NCI-H345 (cell line): ENCODE measurements at places on chromosomes 5 and 9.

DNA sequence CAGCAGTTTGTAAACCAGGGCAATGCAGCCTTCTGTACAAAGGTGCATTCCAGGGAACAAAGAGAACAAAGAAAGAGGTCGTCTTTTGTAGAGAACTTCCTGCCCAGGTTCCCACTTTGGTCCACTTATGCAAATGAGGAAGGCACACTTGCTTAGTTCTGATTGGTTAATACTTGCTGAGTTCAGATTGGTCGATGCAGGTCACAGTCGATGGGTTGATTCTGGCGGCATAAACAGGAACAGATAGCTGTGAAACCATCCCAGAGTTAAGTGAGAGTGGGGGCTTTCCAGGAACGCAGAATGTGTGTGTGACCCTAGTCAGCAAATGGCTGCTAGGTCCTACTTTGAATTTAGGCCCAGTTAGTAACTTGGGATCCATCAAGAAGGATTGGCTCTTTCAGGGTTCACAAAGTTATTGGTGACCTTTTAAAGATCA is 1.8 kb upstream of the ADAMTS13 start:
- DNase-seq, result no peak

DNA sequence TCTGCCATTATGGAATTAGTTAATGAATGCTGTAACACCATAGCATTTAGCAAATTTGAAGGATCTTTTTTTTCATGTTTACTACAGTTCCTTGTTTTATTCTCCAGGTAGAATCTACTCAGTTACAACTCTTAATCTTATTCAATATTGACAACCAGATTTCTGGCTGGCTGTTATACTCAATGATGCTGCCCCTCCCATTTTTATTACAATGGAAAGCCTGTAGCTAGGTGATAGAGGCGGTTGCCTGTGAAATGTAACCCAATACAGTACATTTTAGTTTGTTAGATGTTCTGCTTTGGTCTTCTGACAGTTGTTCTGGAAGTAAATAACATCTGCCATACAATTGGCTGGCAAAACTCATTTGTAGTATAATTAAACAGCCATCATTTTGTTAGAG is 294.2 kb downstream of the DMRTA1 start:
- DNase-seq, result no peak

- no peak for DNase-seq
These were observed 30.2 kb downstream of the ITGA2 start for GRCh38 chr5:53019320-53019719.

DNA sequence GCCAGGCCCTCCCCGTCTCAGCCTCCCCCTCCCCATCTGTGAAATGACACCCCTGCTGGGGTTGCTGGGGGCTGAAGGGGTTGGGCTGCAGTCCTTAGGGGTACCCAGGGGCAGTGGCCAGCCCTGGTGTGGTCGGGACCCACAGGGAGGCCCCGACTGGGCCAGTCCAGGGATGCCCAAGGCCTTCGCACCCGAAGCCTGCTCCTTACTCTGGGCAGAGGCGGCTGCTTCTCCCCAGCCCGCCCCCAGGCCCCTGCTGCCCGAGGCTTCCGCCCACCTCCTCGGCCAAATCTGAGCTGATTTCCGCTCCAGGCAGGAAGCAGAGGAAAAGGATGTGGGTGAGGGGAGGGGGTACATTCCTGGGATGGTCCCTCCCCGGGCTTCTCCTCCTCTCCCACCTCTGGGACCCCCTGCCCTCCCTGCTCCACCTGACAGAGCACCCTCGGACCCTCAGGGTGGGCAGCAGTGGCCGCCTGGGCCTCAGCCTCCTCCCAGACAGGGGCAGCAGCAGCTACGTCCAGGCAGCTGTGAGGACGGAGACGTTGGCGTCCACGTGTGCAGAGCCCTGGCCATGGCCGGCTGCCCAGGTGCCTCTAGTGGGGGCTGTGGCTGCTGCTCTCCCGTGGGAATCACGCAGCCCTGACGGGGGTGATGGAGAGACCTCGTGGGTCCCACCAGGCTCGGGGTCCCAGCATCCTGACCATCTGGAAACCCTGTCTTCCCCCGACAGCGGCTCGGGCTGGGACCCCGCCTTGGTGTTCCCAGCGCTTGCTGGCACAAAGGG is 4.2 kb upstream of the NRARP start:
- DNase-seq, result no peak

DNA sequence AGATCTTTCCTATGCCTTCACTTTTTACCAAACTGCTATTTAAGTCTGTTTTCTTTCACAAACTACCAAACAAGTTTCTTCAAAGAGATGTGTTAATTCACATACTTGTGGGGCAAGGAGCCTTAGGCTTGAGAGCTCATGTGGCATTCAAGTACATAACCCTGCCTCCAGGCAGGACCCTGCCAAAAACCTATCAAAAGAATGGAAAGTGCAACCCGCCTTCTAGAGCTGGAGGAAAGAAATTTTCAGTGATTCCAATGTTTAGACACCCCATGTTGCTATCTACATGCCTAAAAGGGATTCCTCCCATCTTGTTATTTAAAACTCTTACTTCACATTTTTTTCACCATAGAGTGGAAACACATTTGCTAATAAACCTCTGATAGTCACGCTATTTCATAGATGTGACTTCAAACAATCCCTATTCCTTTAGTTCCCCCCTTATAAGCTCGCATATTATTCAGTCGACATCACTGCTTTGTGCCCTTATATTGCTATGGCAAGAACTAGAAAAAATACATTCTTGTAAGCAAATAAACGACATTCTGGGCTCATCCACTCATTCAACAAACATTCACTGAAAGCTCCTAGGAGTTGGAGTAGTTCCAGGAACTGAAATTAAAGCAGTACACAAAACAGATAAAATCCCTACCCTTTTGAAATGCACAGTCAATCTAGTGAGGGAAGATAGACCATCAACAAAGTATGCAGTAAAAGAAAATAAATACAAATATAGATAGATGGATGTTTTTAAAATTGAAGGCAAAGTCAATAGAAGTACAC is 518.1 kb downstream of the ELAVL2 start:
- no peak for DNase-seq

GRCh38 chr9:134879664-134880483 is 736 bp upstream of the FCN2 start:
- DNase-seq, result no peak

- DNase-seq, result no peak
These were observed 96.1 kb downstream of the TMEM232 start for GRCh38 chr5:110630350-110630749.

DNA sequence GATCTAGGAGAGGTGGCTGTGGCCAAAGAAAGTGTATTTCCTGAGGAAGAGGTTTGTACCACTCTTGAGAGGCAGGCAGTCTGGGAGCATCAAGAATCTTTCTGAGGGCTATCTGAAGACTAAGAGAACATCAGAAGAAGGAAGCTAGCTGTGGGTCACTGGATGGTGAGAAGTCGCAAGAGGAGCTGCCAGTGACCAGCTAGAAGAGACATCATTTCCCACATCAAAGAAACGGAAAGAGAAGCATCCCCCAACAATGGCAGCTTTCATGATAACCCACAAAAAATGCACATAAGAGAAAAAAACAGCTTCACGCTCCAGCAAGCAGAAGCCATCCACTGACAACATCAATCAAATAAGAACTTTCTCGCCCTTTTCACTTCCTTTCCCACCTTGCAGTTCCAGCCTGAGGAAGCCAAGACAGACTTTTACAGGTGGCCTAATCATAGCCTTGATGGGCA is 25.0 kb upstream of the CEP78 start:
- DNase-seq, result no peak

- DNase-seq, result no peak
These were observed 280.3 kb downstream of the GADD45G start for GRCh38 chr9:89885156-89885555.

- DNase-seq, result no peak
These were observed 39.8 kb downstream of the POLK start for GRCh38 chr5:75551471-75551870.

DNA sequence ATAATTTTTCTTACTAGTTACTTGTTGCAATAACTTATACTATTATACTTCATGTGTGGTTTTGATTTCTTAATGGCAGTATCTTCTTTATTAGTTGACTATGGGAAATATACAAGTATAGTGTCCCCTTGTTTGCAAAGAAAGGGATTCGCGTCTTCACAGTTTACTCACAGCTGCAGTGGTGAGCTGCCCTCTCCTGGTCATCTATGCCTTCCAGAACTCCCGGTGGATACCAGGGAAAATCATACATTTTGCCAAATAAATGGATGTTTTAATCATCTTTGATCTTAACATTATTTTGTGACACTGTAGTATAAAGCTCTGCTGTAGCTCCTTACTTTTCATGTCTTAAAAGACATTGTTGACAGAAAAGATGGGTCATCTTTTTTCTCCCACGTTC is 142.0 kb downstream of the ZCCHC7 start:
- no peak for DNase-seq

DNA sequence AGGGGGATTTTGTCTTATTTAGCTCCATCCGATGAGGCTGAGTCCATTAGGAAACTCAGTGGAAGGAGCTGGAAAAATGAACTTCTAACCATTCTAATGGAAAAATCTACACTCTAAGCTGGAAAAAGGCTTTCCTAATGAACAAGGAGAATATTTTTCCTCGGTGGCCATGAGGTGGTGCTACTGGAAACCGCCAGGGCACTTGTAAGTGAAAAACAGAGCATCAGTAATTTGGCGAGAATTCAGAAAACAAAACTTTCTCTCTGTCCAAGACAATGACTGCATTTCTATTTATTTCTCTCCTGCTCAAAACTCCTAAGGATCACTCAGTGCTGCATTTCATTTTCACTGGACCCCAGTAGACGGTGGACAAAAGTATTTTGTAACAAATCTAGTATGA is 237.6 kb downstream of the TENT4A start:
- DNase-seq, result no peak

DNA sequence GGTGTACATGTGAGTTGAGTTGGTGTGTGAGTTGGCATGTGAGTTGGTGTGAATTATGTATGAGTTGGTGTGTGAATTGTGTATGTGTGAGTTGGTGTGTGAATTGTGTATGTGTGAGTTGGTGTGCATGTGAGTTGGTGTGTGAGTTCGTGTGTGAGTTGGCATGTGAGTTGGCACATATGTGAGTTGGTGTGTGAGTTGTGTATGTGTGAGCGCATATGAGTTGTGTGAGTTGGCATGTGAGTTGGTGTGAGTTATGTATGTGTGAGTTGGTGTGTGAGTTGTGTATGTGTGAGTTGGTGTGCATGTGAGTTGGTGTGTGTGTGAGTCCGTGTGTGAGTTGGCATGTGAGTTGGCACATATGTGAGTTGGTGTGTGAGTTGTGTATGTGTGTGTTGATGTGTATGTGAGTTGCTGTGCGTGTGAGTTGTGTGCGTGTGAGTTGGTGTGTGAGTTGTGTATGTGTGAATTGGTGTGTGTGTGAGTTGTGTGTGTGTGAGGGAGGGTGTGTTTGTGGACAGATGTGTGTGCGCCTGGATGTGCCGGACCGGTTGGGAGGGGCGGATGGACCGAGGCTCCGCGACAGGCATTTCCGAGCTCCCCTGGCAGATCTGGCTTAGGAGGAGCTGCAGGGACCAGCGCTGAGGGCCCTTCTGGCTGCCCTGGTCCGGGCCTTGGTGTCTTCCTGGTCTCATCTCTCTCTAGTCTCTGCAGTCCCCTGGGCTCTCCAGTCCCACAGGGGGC is 162.5 kb upstream of the IER5L start:
- DNase-seq, result no peak

DNA sequence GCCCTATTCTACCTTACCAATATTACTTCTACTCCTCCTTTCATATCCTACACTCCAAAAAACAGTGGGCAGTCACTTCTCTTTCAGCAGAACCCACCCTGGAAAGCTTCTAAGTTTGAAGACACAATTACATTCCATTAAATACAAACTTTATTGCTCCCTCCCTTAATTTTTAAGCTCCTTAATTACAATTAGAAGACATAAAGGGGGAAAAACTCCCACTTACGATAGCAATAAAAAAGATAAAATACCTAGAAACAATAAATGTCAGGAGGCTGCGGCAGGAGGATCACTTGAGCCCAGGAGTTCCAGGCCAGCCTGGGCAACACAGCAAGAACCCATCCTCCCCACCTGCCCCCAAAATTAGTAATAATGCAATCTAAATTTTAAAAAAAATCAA is 9.6 kb downstream of the RNF145 start:
- DNase-seq, result no peak

- DNase-seq, result no peak
These were observed 15.2 kb upstream of the LHX3 start for GRCh38 chr9:136220017-136220729.

DNA sequence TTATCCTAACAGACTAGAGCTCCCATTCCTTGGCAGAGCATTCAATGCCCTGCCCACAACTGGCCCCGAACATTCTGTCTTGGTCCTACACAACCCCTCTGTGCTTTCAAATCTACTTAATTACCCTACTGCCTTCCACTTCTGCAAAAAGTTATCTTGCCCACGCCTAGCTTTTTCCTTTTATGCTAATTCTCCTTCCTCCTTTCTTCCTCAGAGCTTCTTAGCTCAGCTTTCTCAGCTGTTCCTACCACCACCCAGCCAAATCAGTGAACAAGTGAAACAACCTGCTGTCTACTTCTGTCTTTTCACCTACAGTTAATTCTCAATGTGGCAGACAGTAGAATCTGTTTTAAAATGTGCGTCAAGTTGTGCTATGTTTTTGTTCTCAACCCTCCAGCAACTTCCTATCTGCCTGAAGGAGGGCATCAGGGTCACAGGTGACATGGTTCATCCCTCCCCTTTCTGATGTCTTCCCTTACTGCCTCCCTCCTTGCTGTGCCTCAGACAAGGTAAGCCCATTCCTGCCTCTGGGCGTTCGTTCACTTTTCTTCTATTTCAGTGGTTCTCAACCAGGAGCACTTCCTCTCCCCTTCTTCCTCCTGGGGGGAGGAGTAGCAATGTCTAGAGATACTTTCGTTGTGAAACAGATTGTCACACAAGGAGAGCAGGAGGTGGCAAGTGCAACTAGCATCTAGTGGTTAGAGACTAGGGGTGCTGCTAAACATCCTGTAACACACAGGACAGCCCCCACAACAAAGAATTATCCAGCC is 1.3 kb upstream of the REEP5 start:
- DNase-seq, result no peak

GRCh38 chr5:14615365-14615764 is 33.8 kb downstream of the OTULINL start:
- DNase-seq, result no peak

- DNase-seq, result peak; percentile 77
These were observed 91.1 kb downstream of the ZNF608 start for GRCh38 chr5:124655251-124655917.

- DNase-seq, result no peak
These were observed 379.6 kb downstream of the MLLT3 start for GRCh38 chr9:20242510-20243189.

DNA sequence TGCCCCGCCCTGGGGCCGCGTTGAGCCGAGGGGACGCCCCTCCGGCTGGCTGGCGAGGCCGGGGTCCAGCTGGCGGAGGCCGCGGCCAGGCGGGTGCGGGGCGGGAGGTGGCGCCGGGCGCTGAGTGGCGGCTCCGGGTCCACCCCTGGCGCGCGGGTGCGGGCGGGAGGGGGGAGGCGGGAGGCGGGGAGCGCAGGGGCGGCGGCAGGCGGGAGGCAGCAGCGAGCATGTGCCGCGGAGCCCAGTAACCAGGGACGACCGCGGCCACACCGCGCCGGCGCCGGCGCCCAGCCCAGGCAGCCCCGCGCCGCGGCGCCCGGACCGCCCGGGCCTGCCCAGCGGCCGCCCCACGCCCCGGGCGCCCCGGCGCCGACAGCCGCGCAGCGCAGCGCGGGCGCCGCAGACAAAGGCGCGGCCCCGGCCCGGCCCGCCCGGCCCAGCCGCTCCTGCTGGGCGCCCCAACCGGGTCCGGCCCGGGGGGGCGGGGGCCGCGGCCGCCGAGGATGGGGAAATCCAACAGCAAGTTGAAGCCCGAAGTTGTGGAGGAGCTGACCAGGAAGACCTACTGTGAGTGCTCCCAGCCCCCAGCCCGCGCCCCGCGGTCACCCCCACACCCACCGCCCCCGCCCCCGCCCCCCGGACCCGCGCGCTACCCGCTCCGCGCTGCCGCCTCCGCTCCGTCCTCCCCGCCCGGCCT is at the start of gene NCS1:
Gene NCS1 (plus strand): TSS at position 244 of the 697 bp plus-strand sequence. CDS start 260 bp downstream, at position 504.
- peak; percentile 70 for DNase-seq

- DNase-seq, result no peak
These were observed 44.7 kb upstream of the ZNF608 start for GRCh38 chr5:124790895-124791732.
